ENCODE measurements at places on chromosomes 2 and 18. TPM values are rescaled to one million over a fixed set of nuclear protein-coding genes. Genes with fewer than 3 reads are reported as not detected.

CCDC68 gene
- not detected for total RNA-seq

DNA sequence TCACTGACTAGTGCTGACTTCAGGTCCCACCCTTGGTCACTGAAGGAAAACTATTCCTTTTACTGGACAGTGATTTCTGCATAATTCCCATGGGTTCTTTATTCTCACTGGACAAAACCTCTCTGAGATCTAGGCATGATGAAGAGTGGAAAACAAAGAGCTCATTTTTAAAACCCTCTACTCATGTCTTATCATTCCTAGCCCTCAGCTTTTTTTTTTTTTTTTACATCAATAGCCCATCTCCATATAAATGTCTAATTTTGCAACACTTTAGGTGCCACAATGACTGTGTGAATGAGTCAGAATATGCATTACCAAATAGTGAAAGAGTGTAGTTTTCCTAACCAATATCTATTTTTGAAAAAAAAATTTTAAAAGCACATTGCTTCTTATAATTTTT is 74.8 kb downstream of the TCF4 start:
- DNase-seq = no peak

GRCh38 chr2:70118798-70119454 is 31.6 kb downstream of the PCBP1 start:
- DNase-seq = no peak

- DNase-seq = no peak
Observed at GRCh38 chr2:37376421-37377186, 32.2 kb downstream of the QPCT start.

TACR1 gene
- not detected for total RNA-seq

DNA sequence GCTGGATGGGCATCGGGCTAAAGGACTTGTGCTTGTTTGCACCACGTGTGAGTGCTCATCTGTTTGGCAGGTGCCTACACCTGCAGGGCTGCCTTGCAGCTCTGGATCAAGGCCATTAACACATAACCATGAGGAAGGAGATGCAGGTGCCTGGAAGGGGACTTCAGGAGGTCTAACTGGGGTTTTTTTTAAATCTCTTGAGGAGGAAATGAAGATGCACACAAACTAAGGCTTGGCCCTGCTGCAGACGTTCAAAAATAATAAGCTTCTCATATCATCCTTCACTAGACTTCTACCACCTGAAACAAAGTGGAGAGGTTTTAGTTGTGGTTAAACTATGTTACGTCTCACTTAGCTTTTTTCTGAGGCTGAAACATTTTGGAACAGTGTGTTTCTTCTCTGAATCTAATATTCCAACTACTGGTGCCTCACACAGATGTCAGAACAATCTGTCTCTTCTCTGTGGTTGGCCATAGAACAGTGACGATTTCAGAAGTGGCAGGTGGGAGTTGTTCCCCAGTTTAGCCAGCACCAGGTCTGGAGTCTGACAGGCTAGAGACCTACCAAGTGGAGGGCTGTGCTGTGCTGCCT is 36.5 kb downstream of the BCL2L11 start:
- DNase-seq = no peak

GRCh38 chr2:12106440-12107080 is 360.1 kb downstream of the LPIN1 start:
- peak; percentile 7 for DNase-seq

GRCh38 chr2:170140561-170140960 is 37.4 kb upstream of the MYO3B start:
- DNase-seq = no peak

DNA sequence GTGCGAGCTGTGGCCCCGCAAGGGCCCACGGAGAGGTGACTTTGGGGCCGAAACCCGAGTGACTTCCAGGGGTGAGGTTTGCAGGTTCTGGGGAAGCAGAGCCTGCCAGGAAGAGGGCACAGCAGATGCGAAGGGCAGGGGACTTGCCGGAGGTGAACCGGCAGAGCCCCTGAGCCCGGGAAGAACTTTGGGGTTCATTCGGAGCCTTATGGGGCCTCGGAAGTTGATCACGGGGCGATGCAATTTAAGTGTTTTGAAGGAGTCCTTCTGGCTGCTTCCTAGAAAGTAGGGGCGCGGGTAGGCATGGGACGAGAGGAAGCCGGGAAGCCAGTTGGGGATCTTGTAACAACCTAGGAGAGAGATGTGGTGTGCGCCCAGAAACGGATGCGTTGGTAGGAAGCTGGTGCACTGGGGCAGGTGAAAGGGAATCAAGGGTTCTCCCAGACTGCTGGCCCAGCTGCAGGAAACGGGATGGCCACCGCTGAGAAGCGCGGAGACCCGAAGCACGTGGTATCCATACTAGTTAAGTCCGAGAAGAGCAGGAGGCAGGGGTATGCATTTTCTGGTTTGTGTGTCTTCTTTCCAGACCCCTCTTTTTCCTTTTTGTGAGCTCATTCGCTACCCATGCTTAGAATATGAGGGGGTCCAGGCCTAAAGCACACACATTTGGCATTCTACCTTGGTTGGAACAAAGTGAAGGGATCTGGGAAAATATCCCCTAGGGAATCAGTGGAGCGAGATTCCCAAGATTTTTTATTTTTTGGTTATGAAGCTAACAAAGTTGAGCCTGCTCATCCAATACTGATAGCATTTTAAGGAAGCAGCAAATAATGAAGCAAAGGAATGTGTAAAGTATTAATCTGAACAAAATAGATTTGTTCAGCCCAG is 758 bp downstream of the SCLY start:
- DNase-seq = no peak

DNA sequence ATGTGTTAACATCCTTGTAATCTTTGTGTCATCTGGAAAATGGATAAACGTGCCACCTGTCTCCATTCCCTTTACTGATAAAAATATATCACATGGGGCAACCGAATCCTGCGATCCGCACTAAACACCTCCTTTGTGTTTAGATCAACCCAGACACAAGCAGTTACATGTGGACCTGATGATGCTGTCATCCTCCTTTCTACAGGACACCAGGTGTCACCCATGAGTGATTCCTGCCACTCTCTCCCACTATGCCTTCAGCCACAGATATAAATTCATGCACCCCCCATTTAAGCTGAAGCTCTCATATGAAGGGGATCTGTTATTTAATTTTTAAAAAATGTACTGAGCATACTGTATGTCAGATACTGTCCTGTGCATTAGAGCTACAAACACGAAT is 81.3 kb downstream of the VIT start:
- no peak for DNase-seq

- DNase-seq = no peak
Observed at GRCh38 chr18:65567372-65567771, 183.4 kb upstream of the CDH7 start.

GKN2 gene
- not detected for total RNA-seq

AQP12A gene
- not detected for total RNA-seq

DNAH6 gene
- 0.11 TPM for total RNA-seq

GRCh38 chr2:23065210-23065609 is 319.8 kb upstream of the KLHL29 start:
- no peak for DNase-seq

GRCh38 chr2:220198896-220199295 is 571.5 kb downstream of the SLC4A3 start:
- no peak for DNase-seq

METTL4 gene
- 17.5 TPM for total RNA-seq

CCBE1 gene
- total RNA-seq = not detected

DNA sequence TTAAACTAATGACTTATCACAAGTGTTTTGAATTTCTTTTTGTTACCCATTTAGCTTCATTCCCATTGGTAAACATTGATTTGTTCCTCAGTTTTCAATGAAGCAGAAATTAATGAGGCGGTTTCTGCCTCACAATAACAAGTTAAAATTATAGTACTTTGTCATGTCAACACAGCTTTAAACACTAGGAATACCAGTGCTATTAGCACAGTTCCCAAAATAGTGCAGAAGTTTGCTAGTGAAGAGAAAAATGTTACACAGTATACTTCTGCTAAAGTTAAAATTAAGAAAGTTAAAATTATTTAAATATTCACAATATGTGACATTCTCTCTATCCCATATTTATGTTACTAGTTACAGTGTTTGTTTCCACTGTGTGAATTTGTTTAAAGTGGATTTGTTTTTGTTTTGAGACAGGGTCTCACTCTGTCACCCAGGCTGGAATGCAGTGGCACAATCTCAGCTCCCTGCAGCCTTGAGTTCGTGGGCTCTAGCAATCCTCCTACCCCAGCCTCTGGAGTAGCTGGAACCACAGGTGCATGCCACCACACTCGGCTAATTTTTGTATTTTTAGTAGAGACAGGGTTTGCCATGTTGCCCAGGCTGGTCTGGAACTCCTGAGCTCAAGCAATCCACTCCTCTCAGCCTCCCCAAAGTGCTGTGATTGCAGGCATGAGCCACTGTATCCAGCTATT is 3.8 kb upstream of the CHN1 start:
- DNase-seq = no peak

GRCh38 chr2:33681364-33681757 is 82.3 kb upstream of the FAM98A start:
- DNase-seq = no peak

DNA sequence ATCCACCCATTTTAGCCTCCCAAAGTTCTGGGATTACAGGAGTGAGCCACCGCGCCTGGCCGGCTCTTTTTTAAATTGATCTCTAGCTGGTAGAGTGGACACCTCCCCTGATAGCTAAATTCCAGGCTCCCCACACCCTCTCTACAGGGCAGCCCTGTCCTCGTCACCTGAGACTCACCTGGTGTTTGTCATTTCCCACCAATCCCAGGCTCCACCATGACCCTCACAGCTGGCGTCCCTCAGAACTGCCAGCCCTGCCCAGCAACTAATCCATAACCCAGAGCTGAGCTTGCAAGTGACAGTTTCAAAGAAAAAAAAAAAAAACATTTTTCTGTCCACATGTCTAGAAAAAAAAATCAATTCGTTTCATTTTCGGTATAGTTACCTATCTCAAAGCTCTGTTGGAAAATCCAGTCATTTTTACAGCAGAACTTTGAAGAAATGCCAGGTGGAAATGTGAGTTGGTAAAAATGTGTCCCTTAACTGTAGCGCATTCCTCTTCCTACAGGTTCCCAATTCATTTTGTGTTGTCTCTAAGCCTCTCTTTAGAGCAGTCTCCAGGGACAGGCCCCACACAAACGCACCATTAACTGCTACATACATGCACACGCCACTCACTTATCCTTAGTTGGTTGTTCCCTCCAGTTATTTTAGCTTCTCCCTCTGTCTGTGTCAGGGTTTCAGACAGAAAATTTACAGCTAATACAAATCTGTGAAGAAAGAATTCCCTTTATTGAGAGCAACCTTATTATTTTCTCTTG is 294.7 kb downstream of the FBXO15 start:
- no peak for DNase-seq

IL1R1 gene
- 19.6 TPM for total RNA-seq

GRCh38 chr2:230999477-230999876 is 3.6 kb downstream of the SPATA3 start:
- DNase-seq = no peak

Data from activated T-cell treated with anti-CD3 and anti-CD28 coated beads, Interleukin-2, amount 50 U/mL, for 4 hours (primary cell).